ENCODE measurements at places on chromosomes 11 and 22.
A peak's percentile ranks its signal among the peaks of the same experiment; 100 is the strongest.

GRCh38 chr11:134947556-134947955 lies 535.5 kb upstream of the B3GAT1 start:
- DNase-seq, result no peak

DNA sequence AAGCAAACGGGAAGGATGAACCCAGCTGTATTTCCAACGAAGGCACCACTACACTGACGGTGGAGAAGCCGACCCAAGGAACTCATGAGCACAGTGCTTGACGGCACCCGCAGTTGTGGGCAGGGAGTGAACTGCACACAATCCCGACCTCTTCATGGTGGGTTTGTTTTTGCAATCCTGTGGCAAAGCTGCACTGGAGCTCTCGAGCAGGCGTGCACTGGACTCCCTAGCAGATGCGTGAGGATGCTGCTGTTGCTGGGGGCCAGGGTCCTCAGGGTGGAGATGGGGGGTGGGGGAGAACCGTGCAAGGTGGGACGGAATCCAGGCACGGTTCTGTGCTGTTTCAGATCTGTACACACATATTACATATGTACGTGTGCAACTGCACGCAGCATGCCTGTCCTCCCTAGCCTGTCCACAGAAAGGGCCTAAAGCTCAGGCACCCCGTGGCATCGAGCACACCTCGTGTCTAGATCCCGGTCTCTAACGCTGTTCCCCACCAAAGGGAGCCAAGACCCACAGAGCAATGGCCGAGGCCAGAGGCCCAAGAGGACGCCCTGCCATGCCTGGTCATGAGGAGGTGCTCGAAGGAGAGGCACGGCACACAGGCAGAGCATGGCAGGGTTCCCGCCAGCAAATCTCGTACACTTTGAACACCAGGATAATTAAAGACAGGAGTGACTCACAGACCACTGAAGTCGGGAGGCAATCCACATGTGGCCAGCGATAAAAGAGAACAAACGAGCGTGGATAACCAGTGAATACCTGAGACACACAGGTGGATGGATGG lies 17.6 kb downstream of the ALG12 start:
- no peak for DNase-seq

GRCh38 chr11:3341298-3341697 lies 37.6 kb downstream of the ZNF195 start:
- no peak for DNase-seq

DNA sequence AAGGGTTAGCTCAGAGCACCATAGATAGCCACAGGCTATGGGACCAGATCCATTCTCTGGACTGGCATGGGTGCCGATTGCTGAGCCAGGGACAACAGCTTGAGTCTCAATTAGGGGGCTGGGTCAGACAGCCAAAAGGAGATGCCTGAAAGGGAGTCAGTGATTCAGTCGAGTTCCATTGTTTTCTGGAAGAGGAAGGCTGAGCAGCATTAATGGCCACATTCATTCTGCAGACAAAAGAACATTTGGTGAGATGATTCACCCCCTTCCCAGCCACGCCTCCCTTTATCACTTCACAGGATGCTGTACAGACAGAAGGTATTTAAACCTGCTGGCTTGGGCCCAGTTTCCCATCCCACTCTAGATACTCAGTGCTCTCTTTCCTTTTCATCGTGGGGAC lies 131.9 kb downstream of the ADAMTS15 start:
- no peak for DNase-seq

DNA sequence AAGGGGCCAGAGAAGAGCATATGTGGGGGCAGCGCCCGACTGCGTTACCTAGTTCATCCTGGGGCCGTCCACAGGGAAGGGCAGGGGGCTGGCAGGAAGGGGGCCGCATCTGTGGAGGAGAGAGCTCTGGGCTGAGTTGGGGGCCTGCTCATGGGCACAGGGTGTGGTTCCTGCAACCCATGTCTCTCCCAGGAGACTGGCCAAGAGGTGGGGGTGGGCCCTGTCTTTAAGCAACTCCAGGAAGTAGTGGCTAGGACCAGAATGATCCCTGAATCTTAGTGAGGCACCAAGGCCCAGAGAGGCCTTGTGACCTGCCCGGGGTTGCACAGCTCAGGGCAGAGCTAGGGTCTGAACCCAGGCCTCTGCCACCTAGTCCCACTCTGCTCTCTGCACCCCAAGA lies 21.9 kb downstream of the CSNK1E start:
- no peak for DNase-seq

DNA sequence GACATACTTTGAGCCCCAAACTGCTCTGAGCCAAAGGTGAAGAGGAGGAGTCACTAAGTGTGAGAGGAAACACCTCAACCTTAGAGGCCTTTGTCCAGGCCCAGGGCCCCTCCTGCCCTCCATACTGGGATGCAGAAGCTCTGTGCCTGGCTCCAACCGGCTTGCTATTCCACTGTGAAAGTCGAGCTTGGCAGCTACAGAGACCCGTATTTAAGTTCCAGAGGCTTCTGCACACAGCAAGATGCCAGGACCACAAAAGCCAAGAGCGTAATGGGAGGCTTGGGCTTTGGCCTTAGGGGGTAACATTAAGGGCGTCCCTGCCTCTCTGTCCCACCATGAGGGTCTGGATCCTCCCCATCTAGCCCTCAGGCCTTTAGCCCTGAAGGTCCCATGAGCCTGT lies 31.9 kb downstream of the DSCAML1 start:
- DNase-seq, result no peak

GRCh38 chr11:60810569-60810968 lies 25.4 kb downstream of the MS4A10 start:
- DNase-seq, result no peak

DNA sequence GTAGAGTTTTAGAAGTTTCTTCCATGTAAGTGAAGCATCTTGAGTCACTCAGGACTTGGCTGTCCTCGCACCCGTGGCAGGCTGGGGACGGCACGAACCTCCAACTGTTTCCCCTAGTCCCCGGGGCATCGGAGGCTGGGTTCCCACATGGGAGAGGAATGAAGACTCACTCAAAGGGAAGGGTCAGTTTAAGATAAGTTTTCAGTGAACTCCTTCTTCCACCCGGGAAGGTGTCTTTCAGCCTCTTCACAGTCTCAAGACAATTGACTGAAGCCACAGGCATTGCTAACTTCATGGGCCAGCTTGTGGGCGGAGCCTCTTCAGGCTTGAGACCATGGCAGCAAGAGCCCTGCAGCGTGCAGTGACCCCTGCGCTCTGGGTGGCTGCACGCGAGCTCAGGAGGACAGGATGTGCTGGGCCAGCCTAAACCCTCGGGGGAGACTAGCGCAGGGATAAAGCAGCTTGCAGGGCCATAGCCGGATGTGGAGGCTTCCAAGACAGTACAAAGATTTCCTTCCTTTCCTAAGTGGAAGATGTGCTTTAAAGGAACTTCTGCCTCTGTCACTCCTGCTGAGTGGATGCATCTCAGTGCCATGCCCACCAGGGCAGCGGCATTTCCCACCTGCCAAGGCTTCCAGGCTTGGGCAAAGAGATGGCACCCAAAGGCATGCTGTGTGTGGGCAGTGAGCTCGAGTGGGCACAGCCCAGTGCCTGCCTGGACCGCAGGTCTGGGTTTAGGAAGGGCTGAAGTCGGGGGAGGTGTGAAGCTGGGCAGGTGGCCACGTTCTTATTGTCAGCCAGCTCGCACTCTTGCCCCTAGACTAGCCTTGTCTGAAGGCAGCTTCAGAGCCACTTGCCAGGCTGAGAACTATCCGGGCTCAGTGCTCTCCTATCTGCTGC lies 32.9 kb downstream of the PPIL2 start:
- no peak for DNase-seq

DNA sequence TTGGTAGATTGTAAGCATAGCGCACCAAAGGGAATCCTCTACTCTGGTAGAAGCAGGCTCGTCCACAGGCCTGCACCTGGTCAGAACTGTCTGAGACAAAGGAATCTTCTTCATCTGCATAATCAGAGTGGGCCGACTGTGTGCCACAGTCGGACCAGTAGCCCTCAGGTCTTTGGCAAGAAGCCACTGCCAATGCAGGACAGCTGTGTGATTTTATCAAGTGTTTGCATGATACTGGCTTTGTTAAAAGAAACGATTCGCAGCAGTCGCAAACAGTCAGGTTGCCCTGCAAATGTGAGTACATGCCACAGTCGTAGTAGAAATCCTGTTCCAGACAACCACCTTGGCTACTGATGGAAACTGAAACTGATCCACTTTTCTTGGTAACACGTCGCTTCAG lies 4.9 kb upstream of the CCDC34 start:
- DNase-seq, result no peak

DNA sequence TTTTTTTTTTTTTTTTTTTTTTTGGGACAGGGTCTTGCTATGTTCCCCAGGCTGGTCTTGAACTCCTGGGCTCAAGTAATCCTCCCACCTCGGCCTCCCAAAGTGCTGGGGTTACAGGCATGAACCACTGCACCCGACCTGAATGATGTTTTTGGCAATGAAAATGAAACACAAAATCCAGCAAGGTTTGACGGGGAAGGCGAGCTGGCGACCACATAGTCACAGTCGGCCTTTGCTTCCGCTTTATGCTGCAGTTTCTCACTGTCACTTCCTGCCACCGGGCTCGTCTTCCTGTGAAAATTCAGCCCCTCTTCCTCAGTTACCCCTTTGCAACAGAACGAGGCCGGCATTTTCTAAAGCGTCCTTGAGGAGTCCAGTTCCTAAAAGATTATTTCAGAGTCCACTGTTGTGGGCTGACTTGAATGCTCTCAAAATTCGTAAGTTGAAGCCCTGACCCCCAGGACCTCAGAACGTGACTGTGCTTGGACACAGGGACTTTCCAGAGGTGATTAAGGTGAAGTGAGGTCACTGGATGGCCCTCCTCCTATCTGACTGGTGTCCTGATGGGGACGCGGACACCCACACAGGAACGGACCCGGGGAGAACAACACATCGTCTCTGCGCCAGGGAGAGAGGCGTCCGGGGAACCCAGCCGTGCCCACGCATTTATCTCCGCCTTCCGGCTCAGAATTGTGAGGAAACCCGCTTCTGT lies 2.9 kb upstream of the BID start:
- DNase-seq, result no peak

GRCh38 chr11:10366568-10367331 lies 61.9 kb downstream of the ADM start:
- peak; percentile 77 for DNase-seq

DNA sequence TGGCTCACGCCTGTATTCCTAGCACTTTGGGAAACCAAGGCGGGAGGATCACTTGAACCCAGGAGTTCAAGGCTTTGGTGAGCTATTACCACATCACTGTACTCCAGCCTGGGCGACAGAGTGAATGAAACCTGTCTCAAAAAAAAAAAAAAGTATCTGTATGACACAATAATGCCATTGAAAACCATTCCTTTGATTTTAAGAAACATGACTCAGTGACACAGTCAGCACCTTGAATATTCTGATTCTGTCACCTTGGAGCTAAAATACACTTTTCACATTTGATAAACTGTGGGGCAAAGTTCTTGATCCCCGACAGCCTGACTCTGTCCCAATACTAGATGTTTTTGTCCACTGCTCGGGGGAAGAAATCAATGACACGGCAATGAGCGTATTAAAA lies 16.7 kb upstream of the ELFN2 start:
- no peak for DNase-seq

All from type B pancreatic cell (in vitro differentiated cells).